ENCODE measurements at places on chromosomes 5 and 9.

GRCh38 chr9:93677048-93677571 lies 100.7 kb downstream of the PHF2 start:
- no peak for DNase-seq

GRCh38 chr5:168147568-168148360 lies 143.7 kb upstream of the WWC1 start:
- DNase-seq, result no peak

DNA sequence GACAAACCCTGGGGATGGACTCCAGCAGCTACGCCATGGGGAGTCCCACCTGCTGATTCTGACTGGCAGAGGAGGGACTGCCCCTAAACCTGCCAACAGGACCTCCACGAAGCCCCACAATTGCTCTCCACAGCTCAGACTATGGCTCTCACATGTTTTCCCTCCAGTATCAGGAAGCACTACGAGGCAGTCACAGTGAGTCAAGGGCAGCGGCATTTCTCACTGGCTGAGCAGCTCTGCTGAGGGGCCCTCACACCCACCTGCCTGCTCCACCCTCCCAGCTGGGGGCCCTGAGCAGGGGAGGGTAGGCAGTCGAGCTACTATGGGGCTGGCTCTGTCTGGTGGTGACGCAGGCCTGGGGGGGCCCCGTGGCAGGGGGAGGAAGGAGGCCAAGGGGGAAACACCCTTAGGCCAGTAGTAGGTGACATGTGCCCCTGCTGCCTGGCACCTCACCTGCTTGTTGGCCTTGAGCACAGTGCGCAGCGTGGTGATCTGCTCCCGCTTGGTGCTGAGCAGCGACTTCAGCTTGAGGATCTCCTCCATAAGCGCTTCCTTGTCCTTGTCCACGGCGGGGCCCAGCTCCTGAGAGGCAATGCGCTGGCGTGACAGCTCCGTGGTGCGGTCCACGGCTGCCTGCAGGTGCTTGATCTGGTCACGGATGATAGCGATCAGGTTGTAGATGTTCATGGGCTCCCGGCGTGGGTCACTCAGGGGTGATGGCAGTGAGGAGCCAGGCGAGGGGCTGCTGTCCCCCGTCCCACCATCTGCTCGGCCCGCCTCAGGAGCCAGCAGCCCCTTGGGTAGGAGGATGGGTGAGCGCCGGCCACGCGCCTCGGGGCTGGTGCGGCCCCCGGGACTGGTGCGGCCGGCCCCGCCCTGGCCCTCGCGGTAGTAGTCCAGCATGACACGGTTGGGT lies 46.3 kb downstream of the BICD2 start:
- no peak for DNase-seq

- DNase-seq, result no peak
Observed at GRCh38 chr5:100595152-100595811, 60.1 kb downstream of the FAM174A start.

DNA sequence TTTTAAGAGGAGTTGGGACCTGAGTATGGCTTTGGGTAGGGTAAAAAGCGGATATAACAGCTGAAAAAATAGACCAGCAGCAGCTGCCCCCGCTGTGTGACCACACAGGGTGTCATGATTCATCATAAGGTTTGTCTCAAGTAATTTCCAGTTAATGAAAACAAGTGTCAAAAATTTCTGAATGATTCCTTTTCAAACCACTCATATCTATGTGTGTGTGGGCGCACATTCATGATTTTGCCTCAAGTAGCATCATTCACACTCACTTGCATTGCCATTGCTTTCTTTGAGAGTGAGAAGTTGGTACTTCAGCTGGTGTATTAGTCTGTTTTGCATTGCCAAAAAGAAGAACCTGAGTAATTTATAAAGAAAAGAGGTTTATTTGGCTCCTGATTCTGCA lies 12.1 kb upstream of the TNFAIP8 start:
- DNase-seq, result no peak

DNA sequence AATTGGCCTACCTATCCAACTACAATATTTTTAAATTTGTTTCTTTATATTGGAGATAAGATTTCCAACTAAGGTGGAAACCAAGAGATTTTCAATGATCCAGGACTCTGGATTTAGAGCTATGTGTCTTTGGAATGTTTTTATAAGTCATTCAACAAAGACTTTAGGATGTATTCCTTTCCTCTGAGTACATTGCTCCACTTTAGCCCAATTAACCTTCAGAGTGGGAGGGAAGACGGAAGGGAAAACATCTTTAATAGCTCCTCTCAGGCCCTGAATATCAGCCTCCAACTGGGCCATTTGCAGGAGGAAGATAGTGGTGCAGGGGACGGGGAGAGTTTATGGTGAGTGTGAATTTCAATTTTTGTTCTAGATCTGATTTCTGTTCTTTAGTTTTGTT lies 239.2 kb downstream of the PIK3R1 start:
- DNase-seq, result no peak

DNA sequence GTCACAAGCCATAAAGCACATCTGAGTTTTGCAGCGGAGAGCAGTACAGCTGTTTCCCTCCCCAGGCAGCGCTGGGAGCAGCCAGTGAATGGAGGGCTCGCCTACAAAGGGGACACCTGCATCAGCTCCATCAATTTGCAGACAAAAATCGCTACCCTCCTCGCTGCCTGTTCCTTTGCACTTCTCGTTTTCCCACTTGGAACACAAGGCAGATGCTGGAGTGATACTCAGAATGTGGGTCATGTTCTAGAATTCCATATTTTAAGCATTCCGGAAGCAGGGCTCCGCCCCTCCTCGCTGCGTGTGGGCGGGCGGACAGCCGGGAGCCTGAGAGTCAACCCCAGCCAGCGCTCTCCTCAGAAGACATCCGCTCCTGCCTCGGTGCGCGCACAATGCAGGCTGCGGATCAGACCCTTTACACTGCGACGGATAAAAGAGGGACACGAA lies 92.1 kb downstream of the LMNB1 start:
- peak; percentile 13 for DNase-seq

DNA sequence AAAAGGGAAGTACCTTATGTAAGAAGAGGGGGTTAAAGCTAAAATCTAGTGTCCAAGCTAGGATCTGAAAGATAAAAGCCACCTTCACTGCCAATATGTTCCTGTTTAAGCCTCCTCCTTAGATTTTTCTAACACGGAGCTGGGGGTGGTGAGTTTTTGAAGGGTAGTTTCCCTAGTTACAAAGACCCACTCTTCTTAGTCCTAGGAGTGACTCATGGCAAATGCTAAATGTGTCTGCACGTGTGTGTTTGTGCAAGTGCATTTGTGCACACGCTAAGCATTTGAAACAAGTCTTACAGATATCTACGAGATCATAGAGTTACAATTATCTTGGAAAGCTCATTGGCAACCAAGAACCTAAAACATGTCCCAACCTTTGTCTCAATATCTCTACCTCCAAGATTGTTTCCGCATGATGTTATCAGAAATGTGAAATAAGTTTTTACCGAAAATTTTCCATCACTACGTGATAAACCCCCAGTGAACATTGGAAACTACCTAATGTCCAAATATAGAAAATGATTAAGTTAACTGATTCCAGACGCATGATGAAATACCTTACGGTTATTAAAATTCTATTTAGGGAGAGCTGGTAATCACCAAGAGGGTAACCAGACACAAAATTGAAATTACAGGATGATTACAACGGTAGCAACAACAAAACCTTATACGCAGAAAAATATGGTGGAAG lies 78.0 kb upstream of the HRH2 start:
- DNase-seq, result no peak

GRCh38 chr9:133709015-133709611 lies 29.0 kb downstream of the SARDH start:
- DNase-seq, result no peak

DNA sequence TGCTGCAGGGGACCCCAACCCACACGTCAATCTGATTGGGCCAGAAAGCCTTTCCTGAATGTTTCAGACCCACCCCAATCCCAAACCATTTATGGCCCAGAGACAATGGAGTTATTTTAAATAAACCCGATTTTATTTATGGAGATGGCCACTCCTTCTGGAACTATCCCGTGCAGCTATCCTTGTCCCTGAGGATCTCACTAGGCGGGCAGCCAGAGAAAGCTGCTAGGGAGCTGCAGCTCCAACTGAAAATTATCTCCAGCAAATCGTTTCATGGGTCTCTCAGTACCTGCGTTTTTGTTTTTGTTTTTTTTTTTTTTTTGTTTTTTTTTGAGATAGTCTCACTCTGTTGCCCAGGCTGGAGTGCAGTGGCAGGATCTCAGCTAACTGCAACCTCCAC lies 23.0 kb downstream of the C1QTNF2 start:
- no peak for DNase-seq

DNA sequence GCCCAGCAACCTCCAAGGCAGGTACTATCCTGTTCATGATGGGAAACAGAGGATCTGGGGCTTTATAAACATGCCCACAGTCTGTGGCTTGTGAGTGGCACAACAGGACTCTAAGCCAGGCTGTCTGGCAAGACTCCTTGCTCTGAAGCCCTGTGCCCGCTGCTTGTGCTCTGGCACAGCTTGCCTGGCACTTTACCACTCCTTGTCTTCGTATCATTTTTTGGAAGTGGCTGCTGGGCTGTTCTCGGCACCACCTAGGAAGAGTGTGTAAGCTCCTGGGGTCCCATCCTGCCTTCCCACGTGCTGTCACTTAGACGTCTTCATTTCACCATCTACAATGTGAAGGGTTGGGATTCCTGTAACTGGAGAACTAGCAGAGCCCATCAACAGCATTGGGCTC lies 59.3 kb upstream of the GLRX start:
- DNase-seq, result no peak

GRCh38 chr9:4746278-4747030 lies 5.5 kb upstream of the AK3 start:
- no peak for DNase-seq

- no peak for DNase-seq
Observed at GRCh38 chr9:133342570-133342969, 5.4 kb downstream of the MED22 start.

DNA sequence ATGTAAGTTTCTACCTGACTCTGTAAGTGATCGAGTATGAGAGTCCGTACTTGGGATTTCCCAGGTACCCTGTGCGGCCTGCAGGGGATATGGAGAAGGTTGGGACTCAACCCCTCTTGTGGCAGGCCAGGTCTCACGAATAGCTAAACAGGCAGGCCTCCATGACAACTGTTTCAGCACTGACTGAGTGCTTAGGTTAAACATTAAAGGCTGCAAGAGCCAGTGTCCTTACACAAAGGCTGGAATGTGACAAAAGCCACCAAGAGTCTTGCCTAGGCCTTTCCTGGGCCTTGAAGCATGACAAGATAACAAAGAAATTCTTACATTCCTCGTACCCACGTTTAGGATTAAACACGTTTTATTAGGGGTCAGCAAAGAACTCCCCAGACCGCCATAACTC lies 58.6 kb downstream of the THBS4 start:
- DNase-seq, result no peak

DNA sequence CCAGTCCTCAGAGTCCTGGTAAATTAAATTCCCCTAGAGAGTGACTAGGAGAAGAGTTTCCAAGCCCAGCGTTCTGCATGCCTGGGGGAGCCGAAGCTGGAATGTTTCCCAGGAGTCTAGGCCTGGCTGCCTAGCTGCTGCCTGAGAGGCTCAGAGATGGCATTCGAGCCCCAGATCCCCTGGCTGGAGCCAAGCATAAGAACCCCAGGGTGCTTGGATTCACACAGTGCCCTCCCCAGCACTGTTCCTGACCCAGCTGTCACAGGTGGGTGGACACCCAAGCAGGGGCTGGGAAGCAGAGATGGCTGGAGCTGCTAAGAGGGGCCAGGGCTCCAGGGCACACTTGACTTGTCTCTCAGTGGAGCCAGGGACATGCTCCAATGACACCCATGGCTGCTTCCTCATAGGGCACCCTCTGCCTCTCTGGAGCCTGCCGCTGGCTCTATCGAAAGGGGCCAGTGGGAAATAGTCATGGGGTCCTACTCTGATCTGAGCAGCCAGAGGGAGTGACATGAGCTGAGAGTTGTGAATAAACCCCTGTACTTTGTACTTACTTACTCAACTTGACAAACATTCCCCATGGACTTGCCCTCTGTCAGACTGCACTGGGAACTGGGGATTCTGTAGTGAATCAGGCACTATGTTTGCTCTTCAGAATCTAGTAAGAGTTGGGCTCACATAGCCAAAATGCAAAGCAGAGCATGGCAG lies 62.6 kb upstream of the XPA start:
- DNase-seq, result no peak
